ENCODE measurements at places on chromosomes 3 and 15.
A peak's percentile ranks its signal among the peaks of the same experiment; 100 is the strongest.

DNA sequence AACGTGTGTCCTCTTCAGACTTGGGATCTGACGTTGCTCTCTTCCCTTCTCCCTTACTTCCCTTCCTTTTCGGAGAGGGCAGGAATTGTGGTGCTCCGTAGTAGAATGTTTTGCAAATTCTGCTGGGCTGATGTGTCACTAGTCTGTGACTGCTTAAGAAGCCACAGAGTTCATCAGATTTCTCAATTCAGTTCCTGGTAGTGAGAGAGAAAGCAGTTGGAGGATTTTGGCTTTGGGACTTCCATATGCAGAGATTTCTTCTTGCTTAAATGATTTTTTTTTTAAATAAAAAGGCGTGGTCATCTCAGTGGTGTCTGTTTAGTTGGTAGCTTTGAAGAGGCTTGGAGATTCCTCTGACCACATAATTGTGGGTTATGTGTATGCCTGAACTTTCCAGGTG is 10.1 kb downstream of the CEMIP start:
- no peak for DNase-seq

DNA sequence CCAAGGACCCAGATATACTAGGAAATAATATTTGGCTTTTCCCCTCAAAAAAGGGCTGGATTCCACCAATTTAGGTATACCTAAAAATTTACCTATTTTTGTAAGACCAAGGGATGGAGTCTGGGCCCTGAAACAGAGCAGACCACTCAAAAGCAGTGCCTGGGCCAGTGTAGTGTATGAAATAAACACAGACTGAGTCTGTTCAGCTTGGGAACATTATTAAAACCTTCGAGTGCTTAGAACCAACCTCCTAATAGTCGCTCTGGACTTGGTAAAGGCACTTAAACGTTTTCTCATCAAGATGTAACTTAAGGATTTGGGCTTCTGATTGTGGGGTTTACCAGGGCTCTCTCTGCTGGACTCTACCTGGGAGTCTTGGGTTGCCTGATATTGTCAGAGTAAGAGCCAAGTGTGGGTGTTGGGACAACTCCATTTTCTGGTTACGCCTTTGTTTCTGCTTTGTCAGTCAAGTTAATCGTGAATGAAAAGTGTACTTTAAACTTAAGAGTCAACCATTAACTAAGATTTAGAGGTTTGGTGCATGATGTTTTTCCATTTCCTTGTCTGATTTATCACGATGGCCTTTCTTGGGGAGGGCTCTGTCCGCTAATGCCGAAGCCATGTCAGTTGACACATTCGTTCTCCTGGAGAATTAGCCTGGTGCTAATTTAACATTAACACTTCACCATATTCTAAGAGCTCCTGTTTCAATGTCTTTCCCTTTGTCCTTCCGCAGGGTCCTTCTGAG is 221.0 kb upstream of the TPM1 start:
- DNase-seq = no peak

DNA sequence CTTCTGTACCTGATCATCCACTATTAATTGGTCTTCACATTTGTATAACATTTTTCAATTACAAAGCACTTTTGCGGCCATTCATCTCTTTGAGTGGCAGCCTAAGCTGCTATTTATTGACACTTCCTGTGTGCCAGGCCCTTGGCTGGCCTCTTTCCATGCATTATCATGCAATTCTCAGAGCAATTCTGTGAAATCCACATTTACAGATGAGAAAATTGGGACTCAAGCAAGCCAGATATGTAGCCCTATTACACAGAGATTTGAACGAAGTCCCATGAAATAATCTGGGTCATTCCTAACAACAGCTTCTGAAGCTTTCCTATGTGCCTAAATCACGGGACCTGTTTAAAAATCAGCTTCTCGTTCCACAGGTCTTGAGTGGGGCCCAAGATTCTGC is 17.4 kb downstream of the SLC6A1 start:
- no peak for DNase-seq

DNA sequence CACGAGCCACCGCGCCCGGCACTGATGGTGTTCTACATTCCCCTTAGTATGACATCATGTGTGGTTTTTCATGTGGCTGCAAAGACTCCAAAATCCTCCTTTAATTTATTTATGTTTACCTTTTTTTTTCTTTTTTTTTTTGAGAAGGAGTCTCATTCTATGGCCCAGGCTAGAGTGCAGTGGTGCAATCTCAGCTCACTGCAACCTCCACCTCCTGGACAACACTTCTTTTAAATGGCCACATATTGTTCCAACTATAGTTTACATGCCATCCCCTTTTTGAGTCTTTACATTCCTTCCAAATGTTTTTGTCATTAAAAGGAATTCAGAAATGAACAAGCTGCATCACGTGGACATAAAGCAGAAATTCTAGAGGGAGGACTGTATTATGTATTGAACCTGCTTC is 10.3 kb upstream of the CDV3 start:
- DNase-seq = no peak

- DNase-seq = no peak
These were observed 17.5 kb upstream of the APEH start for GRCh38 chr3:49656541-49657112.

DNA sequence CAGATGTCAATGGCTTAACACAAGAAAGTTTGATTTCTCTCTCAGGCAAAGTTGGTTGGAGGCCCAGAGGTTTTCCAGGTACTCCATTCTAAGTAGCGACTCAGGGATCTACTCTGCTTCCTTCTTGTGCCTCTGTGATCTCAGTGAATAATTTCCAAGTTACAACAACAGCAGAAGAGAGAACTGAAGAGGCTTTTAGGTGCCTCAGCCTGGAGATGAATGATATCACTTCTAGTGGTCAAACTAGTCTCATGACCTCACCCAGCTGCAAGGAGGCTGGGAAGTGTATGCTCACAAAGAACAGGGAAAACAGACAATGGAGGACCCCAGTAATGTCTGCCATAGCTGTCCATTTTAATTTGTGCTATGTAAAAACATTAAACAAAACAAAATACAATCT is 4.6 kb upstream of the PRICKLE2 start:
- no peak for DNase-seq

- DNase-seq = no peak
These were observed 18.9 kb upstream of the SLC27A2 start for GRCh38 chr15:50162969-50163718.

DNA sequence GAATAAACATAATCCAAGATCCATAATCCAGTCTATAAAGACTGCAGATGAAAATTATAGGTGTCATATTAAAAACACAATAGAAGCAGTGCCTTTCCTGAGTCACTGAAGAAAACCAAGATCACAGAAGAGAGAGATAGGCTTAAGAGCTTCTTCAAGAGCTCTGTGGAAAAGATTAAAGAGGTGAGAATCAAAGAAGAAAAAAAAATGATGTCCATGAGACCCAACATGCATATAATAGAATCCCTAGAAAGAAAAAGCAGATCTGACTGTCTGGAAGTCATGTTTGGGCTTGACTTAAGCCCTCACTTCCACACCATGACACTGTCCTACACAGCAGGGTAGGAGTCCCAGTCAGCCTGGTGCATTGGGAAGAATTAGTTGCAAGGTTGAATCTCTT is 205.6 kb upstream of the PROK2 start:
- DNase-seq = no peak

DNA sequence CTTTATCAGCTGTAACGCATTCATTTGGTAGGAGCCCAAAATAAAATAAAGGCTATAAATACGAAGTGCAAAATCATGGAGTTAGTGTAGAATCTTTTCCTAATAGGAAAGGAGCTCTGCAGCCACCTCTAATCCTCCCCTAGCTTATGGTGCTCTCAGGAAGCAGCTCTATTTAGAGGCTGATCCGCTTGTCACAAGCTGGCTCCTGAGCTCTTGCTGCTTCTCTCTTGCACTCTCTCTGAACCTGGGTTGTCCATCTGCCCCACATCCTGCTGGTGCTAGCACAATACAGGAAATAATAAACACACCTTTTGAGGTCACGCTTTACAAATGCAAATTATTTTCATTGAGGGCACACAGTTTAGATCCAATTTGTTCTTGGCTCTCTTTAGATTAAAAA is 37.3 kb upstream of the BFSP2 start:
- no peak for DNase-seq

DNA sequence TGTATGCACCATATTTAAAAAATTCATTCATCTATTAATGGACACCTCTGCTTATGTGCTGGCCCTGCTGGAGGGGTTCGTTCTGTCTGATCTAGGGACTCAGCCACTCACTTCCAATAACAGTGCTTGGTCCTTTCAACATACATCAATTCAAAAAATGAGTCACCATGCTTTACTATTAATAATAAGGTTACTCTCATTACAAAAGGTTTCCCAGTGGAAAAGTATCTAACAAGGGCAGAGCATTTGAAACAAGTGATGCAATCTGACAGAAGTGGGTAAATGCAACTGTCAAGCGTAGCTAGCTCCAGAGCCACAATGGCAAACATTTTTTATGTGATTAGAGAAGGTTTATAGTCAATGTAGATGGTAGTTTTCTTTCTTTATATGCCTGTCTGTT is 67.9 kb upstream of the TNIK start:
- DNase-seq = no peak

DNA sequence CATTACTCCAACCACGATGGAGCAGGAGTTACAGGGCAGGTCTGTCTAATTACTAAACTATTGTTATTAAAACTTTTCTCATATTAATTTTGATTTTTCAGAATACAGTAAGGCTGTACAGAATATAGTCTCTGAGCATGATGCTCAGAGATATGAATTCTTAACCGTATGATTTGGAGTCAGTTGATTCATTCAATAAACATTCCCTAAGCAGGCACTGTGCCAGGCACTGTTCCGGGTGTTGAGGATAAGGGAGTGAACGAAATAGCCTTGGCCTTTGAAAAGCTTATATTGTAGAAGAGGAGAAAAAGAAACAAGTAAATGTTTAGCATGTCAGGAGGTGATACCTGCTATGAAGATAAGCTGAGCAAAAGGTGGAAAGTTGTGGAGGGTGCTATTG is 187.3 kb downstream of the KCNAB1 start:
- DNase-seq = peak; percentile 70

- peak; percentile 18 for DNase-seq
These were observed 236.5 kb downstream of the LRTM1 start for GRCh38 chr3:54691289-54691771.

GRCh38 chr3:58326267-58326900 is 6.3 kb upstream of the PXK start:
- DNase-seq = no peak

GRCh38 chr15:69546182-69546581 is 93.6 kb downstream of the RPLP1 start:
- no peak for DNase-seq

DNA sequence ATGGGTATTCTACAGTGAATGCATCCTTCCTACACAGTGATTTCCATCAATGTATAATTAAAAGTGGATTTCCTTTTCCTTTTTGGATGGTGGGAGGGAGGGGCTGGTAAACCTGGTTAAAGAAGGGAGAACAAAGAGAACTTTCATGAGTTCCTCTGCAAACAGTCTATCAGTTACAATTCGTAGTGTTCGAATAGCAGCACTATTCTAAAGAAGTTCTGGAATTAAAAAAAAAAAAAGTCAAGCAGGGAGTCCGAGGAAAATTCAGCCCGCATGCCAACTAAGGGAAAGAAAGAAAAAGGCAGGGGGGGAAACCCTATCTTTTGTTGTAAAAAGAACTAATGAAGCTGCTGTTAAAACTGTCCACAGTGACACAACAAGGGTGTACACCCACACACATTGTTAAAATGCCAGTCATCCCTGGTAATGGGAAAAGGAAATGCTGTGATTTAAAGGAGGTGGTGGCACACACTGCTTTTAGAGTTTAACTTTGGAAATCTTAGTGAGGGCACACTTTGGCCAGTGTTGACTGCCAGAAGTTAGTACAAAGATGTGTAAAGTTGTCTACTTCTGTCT is 521.2 kb downstream of the ZIC1 start:
- DNase-seq = no peak

GRCh38 chr3:3705090-3705775 is 94.0 kb upstream of the LRRN1 start:
- no peak for DNase-seq

DNA sequence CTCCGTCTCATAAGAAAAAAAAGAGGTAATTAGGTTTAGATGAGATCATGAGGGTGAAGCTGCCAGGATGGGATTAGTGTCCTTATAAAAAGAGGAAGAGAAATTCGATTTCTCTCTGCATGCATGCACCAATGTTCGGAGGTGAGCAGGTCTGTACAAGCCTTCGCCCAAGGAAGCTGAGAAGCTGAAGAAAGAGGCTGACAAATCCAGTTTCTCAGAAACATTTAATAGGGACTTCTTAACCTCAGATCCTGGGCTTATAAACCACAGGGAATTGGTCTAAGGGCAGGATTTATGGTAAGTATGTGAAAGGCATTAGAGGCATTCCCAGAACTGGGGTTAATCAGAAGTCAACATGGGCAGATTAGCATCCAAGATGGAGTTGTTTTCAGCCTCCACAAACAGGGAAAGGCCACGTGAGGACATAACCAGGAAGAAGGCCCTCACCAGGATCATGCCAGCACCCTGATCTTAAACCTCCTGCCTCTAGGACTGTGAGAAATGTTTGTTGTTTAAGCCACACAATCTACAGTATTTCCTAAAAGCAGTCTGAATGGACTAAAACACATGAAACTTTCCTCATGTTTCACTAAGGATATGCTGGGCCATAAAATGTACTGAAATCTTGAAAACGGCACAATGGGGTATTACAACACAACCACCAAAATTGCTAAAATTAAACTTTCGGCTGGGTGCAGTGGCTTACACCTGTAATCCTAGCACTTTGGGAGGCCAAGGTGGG is 11.3 kb downstream of the SHISA5 start:
- no peak for DNase-seq

DNA sequence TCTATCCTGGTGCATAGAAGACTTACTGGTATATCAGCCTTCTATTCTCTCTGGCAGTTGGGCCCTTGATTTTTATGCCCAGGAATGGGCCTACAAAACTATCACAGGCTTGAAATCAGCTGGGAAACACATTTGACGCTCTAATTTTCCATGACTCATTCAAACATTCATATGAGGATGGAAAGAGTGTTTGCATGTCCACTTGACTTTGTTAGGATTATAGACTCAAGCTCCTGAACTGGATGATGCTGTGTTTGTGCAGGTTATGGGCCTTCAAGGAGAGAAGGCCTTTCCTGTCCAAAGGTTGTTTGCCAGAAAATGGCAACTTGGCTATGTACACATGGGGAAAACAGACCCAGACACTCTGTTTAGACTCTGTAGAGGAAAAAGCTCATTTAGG is 219.9 kb downstream of the GAP43 start:
- DNase-seq = no peak

DNA sequence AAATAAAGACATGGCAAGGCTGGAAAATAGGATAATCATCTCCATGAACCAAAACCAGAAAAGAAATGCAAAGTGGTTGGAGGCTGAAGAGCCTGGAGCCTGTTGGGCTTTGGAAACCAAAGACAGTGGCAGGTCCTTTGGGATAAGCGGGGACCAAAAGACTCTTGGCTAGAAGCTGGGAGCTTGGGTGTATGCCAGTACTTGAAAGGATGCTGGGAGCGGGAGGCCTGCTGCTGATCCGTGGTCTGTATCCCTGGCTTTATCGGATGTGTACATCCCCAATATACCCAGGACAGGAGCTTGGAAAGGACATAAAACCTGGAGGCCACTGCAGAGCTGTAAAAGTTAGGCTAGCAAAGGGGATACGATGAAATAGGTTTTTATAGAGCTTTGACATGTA is 1.3 kb upstream of the CHRNB4 start:
- DNase-seq = no peak

Data from ovary (tissue), 10 donors.